ENCODE measurements at places on chromosomes 2 and 18.

GRCh38 chr18:57589161-57589560 lies 2.7 kb upstream of the FECH start:
- DNase-seq: no peak

GRCh38 chr2:10036095-10036884 lies 7.1 kb upstream of the KLF11 start:
- no peak for DNase-seq

GRCh38 chr2:55084641-55085040 lies 34.4 kb upstream of the RTN4 start:
- DNase-seq: no peak

- DNase-seq: no peak
Observed at GRCh38 chr2:171346723-171347557, 86.8 kb downstream of the METTL8 start.

GRCh38 chr2:70009762-70010575 lies 48.5 kb upstream of the ASPRV1 start:
- DNase-seq: no peak

- DNase-seq: no peak
Observed at GRCh38 chr18:27110319-27110718, 74.8 kb downstream of the CHST9 start.

DNA sequence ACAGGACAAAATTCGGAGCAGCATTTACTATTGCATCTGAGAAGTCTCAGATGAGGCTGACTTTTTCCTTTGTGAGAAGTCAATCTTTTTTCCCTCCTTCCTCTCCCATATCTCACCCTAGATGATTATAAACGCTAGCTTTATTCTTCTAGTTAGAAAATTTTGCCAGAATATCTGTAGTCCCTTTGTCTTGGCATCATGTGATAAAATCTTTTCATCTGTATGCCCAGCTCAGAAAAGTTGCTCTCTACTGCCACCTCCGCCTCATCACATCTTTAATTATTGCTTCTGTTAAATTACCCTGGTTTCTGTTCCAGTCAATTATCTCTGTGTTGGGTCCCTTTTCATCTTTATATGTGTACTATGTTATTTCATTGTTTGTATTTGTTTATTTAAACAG lies 210.8 kb upstream of the SLC35G4 start:
- no peak for DNase-seq

- DNase-seq: no peak
Observed at GRCh38 chr18:69996951-69997798, 49.5 kb upstream of the CD226 start.

DNA sequence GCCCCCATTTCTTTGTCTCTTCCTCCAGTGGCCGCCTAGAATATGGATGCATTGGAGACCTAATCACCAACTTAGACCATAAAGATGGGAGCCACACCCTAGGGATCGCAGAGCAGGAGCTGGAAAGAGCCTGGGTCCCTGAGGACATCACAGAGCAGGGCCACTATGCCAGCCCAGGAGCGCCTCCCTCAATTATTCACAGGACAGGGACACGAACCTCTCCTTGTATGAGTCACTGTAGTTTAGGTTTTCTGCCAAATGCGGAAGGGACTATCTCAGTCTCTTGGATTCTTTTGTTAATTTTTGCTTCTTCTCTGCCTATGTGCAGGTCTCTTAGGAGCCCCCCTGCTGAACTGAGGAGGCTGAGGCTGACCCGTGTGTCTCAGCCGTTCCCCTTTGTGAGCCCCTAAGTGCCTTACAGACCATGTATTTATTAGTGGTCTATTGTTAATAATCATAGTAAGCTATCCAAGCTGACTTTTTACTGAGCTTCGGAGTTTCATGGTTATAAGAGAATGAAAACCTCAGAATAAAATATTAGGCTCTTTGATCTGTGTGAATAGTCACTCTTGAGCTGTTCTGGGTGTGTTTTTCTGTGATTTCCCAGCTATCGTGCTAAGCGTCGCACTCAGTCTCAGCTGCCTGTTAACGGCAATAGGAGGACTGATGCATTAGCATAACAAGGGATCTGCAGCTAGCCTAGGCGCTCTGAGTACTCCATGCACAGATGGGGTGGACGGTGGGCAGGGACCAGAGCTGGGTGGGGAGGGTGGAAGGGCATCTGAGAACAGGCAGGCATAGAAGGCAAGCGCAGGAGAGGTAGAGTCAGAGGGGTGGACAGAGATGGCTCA lies 12.7 kb upstream of the PTPN4 start:
- no peak for DNase-seq

GRCh38 chr2:219739866-219740440 lies 112.5 kb downstream of the SLC4A3 start:
- no peak for DNase-seq

- no peak for DNase-seq
Observed at GRCh38 chr2:57615855-57616556, 430.6 kb upstream of the VRK2 start.

DNA sequence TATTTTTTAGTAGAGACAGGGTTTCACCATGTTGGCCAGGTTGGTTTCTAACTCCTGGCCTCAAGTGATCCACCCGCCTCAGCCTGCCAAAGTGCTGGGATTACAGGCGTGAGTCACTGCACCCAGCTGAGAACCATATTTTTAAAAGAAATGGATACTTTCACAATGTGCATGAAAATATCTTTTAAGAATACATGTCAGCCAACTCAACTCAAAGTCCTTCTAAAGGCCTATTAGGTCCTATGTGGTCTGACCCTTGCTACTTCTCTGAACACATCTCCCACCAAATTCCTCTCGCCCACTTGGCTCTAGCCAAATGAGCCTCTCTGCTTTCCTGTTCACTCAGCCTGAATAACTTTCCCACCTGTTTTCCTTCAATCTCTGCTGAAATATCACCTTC lies 119.6 kb downstream of the MTX2 start:
- DNase-seq: no peak

GRCh38 chr2:112607680-112608438 lies 23.4 kb downstream of the CHCHD5 start:
- DNase-seq: no peak

Measured in HuH-7.5 (cell line).